ENCODE measurements at places on chromosomes 11 and 22.

DNA sequence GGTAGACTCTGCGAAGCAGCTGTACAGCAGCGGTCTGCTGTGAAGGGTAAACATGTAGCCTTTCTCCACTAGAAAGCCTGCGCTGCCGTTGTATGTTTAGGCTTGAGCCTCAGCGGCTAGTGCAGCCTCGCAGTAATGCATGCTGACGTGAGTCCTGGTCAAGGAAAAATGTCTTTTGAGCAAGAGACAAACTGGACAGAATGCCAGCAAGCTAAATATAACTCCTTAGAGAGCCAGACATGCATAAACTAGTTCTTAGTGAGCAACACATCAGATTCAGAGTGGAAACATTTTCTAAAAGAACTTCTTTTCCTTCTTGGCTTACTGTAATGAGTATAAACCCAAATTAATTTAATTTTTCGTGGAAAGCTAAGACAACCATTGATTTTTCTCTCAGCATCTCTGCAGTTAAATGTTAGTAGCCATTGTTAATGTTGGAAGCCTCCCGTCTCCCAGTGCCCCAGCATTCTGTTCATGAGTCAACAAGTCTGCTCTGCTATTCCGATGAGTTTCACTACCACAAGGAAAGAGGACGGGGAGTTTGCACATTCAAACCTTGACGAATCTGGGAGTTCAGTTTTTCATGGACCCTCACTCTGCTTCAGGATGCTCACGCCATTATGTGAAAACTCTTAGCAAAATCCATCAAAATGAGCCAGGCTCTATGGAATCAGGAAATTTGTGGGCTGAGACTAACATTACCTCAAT lies 51.4 kb downstream of the JAM3 start:
- DNase-seq = no peak

- DNase-seq = no peak
Measured at GRCh38 chr11:73852049-73852448, 24.6 kb downstream of the COA4 start.

- no peak for DNase-seq
Measured at GRCh38 chr11:21707116-21707739, 485.7 kb upstream of the ANO5 start.

DNA sequence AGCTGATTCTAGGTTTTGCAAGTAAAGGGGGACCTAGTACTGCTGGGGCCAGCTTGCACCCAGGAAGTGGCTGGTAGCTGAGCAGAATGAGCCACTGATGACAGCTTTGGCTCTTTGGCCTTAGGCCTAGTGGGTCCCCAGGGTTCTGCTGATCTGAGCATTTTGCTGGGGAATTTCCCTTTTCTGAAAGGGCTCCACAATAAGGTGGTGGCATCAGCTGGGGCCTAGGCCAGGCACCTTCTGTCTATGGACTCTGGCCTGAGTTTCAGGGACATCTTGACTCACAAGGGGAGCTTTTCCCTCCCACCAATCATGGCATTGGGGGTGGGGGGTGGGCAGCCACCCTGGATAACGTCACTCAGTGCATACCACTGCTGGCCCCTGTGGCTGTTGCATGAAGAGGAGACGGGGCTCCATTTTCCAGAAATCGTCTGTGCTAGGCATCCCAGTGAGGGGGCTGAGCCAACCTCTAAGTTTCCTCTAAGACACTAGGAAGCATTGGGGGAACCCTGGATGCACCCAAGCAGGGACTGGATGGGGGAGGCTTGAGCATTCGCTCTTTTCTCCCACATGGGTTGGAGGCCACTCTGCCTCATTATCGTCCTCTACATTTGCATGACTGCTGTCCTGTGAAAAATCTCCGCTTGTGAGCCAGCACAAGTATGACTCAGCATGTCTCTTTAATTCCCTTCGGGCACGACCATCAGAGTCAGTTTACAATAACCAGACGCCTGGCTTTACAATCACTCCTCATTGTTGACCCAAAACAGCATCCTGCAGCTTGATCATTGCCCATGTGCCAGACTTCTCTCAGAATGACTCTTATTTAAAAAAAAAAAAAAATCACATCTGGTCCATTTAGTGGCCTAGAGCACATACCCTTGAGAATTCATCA lies 145.0 kb upstream of the THY1 start:
- no peak for DNase-seq

Data from B cell (primary cell).